ENCODE measurements at places on chromosomes 16 and 17.
A peak's percentile ranks its signal among the peaks of the same experiment; 100 is the strongest.

GRCh38 chr16:23796941-23797340, 38.8 kb upstream of the PRKCB start:
- H3K36me3 ChIP-seq, result no peaks in the 10 kb centered on the region
- DNase-seq, result no peak
- H3K4me3 ChIP-seq, result no peak overlapping the region
- H3K27me3 ChIP-seq, result no peaks in the 10 kb centered on the region

GRCh38 chr17:44865231-44865660, 17.6 kb downstream of the HIGD1B start:
- no peak overlapping the region for H3K4me3 ChIP-seq
- H3K27ac ChIP-seq, result no peak overlapping the region
- no peaks in the 10 kb centered on the region for H3K4me1 ChIP-seq
- H3K36me3 ChIP-seq, result peaks cover 99% of the 10 kb centered on the region
- peak; percentile 60 for DNase-seq

DNA sequence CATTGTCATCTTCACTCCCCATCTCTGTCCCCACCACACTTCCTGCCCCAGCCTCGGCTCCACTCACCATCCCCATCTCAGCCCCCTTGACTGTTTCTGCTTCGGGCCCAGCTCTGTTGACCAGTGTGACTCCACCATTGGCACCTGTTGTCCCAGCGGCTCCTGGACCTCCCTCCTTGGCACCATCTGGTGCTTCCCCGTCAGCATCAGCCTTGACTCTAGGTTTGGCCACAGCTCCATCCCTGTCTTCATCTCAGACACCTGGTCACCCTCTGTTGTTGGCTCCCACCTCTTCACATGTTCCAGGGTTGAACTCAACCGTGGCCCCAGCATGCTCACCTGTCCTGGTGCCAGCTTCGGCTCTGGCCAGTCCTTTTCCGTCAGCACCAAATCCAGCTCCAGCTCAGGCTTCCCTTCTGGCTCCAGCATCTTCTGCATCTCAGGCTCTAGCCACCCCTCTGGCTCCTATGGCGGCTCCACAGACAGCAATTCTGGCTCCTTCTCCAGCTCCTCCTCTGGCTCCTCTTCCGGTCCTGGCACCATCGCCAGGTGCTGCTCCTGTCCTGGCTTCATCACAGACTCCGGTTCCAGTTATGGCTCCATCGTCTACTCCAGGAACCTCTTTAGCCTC, 24.4 kb upstream of the PHKG2 start:
- no peak overlapping the region for H3K4me3 ChIP-seq
- peaks cover 14% of the 10 kb centered on the region for H3K4me1 ChIP-seq
- peak overlapping the region; percentile 74 for H3K27ac ChIP-seq
- DNase-seq, result no peak
- H3K36me3 ChIP-seq, result peaks cover 95% of the 10 kb centered on the region
- H3K27me3 ChIP-seq, result no peaks in the 10 kb centered on the region

- H3K27me3 ChIP-seq, result no peaks in the 10 kb centered on the region
- no peak overlapping the region for H3K4me3 ChIP-seq
- peaks cover 32% of the 10 kb centered on the region for H3K4me1 ChIP-seq
Observed at GRCh38 chr16:67664258-67664657, 2.3 kb downstream of the ENKD1 start.

DNA sequence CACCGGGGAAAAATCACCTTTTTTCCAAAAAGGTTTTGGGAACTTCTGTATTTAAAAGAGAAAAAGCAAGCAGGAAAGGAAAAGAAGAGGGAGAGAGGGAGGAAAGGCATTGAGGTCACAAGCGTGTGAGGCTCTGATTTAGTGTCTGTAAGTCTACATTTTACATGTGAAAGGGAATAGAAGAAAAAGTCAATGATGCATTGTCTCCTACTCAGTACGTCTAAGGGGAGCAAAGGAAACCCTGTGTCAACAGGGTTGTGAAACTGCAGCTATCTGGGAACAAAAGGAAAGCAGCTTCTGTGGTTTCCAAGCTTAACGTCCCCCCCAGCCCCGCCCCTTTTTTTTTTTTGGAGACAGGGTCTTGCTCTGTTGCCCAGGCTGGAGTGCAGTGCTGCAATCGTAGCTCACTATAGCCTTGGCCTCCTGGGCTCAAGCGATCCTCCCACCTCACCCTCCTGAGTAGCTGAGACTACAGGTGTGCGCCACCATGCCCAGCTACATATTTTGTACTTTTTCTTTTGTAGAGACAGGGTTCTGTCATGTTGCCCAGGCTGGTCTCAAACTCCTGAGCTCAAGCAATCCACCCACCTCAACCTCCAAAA, 1.8 kb upstream of the CDC42EP4 start:
- peaks cover 8% of the 10 kb centered on the region for H3K27me3 ChIP-seq
- no peaks in the 10 kb centered on the region for H3K36me3 ChIP-seq
- no peak for DNase-seq
- H3K27ac ChIP-seq, result no peak overlapping the region

DNA sequence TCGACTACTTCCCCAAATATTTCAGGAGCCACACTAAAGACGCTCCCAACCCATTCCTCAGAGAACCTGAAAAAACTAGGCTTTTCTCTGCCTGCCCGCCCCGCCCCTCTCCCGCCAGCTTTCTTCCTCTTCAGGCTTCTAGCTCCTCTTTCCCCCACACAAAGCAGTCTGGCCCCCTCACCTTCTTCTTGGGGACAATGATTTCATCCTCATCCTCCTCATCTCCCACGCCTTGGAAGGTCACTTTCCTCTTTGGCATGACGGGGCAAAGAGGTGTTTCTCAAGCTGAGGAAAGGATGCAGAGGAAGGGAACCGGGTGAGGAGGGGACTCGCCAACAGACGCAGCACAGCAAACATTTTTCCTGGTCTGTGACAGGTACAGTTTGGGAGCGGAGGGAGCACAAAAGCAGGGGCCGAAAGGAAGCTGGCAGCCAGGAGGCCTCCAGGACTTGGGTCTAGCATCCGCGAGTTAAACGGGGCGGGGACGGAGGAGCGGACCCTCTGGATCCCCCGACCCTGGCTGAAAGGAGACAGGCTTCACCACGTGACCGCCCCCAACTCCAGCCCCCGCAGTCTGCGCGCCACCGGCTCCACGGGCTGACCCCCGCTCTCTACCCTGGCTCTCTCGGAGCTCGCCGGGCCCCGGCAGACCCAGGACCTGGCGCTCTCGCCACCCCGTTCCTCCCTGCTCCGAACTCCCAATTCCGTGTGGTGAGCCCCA, 525 bp downstream of the CD2BP2 start:
- H3K36me3 ChIP-seq, result peaks cover 90% of the 10 kb centered on the region
- H3K4me1 ChIP-seq, result peaks cover 62% of the 10 kb centered on the region
- no peak for DNase-seq

GRCh38 chr16:69410219-69410990, 14.0 kb upstream of the CYB5B start:
- peaks cover 15% of the 10 kb centered on the region for H3K4me1 ChIP-seq
- H3K4me3 ChIP-seq, result no peak overlapping the region
- H3K27ac ChIP-seq, result no peak overlapping the region
- H3K36me3 ChIP-seq, result no peaks in the 10 kb centered on the region
- DNase-seq, result peak; percentile 19
- no peaks in the 10 kb centered on the region for H3K27me3 ChIP-seq

GRCh38 chr17:73614256-73614655, 30.0 kb downstream of the SDK2 start:
- H3K4me3 ChIP-seq, result no peak overlapping the region
- no peak for DNase-seq
- no peaks in the 10 kb centered on the region for H3K36me3 ChIP-seq
- peaks cover 3% of the 10 kb centered on the region for H3K4me1 ChIP-seq

DNA sequence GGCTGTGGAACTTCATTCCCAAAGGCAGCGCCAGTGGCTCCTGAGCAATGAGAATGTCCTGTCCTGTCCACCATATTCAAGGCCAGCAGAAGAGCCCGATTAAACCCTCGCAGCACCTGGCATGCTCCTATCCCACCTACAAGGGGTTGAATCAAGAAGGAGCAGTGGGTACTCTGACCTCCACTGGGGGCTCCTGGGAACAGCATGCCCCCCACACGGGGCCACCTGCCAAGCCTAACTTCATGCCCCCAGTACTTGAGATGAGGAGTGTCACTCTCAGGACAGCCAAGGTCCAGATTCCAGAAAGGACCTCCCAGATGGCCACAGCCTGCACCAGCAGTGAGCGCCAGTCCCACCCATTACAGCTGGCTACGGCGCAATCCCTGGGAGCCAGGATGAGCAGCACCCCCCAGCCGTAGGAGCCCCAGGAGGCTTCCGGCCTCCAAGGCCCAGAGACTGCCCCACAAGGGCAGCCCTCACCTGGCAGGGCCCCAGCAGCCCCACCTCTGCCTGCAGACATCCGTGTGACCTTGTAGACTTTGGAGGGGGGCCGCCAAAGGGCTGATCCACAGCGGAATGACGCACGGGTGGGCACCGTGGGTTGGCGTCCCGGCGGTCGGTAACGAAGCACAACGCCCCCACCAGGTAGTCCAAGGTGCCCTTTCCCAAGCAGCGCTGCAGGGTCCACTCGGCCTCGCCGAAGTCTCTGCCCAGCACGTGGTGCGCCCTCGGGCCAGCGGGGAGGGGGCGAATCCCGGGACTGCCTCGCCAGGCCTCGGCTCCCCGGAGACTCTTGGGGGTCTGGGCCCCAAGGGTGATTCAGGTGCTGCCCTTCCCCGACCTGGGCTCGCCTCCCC, 1.0 kb upstream of the MPDU1 start:
- peaks cover 85% of the 10 kb centered on the region for H3K36me3 ChIP-seq
- H3K4me1 ChIP-seq, result peaks cover 71% of the 10 kb centered on the region
- peak overlapping the region; percentile 95 for H3K4me3 ChIP-seq
- peak overlapping the region; percentile 100 for H3K27ac ChIP-seq
- H3K27me3 ChIP-seq, result no peaks in the 10 kb centered on the region
- peak; percentile 41 for DNase-seq

GRCh38 chr17:81397314-81398175, 2.3 kb downstream of the BAHCC1 start:
- H3K4me1 ChIP-seq, result peaks cover 37% of the 10 kb centered on the region
- H3K4me3 ChIP-seq, result peak overlapping the region; percentile 3
- peaks cover 69% of the 10 kb centered on the region for H3K27me3 ChIP-seq
- H3K36me3 ChIP-seq, result no peaks in the 10 kb centered on the region
- DNase-seq, result no peak
- H3K27ac ChIP-seq, result peak overlapping the region; percentile 52

DNA sequence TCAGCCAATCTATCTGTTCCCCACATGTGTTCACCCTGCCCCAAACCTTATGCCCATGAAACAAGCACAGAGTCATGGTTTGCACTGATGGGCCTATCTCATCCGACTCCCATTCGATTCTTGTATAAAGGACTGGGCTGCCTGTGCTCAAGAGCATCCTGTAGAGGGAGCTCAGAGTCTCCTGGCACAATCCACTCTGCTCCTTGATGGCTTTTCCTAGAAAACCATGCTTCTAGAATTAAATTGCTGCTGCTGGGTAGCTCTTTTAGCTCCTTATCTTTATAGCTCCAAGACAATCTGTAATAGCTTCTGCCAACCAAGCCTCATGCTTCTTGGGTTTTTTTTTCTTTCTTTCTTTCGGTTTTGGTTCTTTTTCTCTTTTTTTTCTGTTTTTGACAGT, 9.7 kb downstream of the ZNF19 start:
- no peak overlapping the region for H3K27ac ChIP-seq
- peaks cover 37% of the 10 kb centered on the region for H3K36me3 ChIP-seq
- DNase-seq, result no peak
- no peak overlapping the region for H3K4me3 ChIP-seq

Data from activated T-cell treated with anti-CD3 and anti-CD28 coated beads, Interleukin-2, amount 50 U/mL, for 24 hours (primary cell).